ENCODE measurements at places on chromosomes 6 and 20.

DNA sequence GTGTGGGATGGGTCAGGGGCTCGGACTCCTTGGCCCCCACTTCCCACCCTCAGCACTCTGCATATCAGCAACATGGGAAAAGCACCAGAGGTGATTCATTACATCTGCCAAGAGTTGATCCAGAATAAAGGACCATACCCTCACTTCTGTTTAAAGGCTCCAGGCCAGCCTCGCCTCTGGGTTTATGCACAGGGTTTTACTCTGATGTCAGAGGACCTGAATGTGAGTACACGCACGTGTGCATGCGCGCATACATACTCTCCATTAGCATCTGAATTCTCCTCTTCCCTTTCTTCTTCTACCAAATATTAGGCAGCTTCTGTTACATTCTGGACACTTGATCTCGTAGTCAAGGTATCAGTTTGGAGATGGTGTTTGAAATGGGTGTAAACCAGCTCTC lies 114.7 kb upstream of the SPTLC3 start:
- no peak for DNase-seq

- no peak for DNase-seq
These were observed 151.3 kb downstream of the RALGAPA2 start for GRCh38 chr20:20561172-20561571.

GRCh38 chr6:105774247-105774646 lies 311.9 kb upstream of the PRDM1 start:
- no peak for DNase-seq

DNA sequence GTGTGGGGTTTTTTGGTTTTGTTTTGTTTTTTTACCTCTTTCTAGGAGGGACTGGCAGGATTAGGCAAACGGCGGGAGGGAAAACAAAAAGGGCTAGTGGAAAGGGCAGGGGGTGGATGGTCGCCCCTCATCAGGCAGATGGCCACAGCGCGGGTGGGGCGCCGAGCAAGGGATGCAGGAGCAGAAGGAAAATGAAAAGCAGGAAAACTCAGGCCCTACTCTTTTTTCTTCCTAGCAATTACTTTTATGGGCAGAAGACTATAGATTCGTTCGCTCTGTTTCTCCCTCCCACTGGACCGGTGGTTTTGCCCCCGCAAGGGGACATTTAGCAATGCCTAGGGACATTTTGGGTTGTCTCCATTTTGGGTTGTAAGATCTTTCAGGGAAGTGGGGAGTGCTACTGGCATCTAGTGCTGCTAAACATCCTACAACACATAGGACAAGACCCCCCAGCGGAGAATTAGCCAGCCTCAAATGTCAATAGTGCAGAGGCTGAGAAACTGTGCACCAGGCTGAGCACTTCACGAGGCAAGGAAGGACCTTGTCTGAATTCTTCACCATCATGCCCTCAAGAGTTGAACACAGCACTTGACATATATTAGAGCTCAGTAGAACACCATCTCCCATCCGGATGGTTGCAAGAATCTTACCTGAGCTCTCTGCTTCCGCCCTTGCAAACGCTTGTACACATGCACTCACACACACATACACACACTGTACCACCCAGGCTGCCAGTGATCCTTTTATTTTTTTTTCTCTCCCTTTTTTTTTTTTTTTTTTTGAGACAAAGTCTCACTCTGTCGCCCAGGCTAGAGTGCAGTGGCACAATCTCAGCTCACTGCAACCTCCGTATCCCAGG lies 4.8 kb upstream of the ZMYND8 start:
- no peak for DNase-seq

GRCh38 chr20:59588236-59588855 lies 16.0 kb upstream of the PHACTR3 start:
- DNase-seq, result no peak

GRCh38 chr6:31490115-31490873 lies 7.7 kb upstream of the MICB start:
- DNase-seq, result no peak

- DNase-seq, result no peak
These were observed 58.0 kb downstream of the ZFAND3 start for GRCh38 chr6:37877373-37878149.

GRCh38 chr20:1567392-1568162 lies 10.1 kb upstream of the SIRPD start:
- no peak for DNase-seq

- no peak for DNase-seq
These were observed 94.0 kb upstream of the HIVEP1 start for GRCh38 chr6:11917951-11918738.

DNA sequence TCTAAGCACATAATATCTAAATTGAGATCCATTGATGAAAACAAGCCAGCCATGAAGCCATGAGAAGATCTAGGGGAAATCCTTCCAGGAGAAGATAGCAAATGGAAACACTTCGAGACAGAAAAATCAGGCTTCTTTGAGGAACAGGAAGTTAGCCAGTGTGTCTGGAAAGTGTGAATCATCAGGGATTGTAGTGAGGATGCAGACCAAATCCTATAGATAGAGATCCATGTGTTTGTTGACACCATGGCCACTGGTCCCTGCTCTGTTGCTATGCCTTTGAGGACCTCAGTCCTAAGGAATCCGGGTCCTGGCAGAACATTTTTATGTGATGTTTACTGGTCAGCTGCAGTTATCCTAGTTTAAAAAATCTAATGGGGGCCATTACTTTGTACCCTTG lies 6.6 kb upstream of the ELOVL2 start:
- DNase-seq, result no peak

DNA sequence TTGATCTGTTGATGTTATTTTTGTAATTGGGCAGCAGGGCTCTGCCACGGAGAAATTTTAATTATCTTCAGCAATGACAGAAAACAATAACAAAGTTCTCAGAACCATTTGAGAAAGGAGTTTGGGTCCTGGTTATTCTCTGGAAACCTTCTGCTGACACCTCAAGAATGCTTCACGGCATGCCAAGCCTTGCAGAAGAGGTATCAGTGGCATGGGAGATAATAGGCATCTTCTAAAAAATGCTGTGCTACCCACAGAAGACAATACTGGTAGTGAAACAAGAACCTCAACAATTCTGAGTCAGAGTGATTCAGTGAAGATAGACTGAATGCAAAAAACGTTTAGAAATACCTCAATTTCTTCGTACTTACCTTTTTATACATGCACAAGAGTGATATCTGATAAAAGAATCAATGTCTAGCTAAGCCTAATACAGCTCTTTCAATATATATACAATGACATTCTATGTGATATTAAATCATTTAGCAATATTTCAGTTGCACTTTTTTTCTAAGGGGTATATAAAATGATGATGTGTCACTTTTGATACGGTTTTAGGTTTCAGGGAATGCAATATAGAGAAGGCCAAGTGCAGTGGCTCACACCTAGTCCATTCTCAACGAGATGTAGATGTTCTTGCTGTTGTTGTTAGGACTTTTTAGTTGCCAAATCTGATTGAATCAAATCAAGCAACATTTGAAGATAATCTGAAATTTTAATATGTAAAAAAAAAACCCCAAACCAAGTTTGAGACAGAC lies 110.4 kb upstream of the COL21A1 start:
- DNase-seq, result no peak

- no peak for DNase-seq
These were observed 167.5 kb downstream of the SLC16A10 start for GRCh38 chr6:111254779-111255166.

GRCh38 chr6:139590206-139590605 lies 215.8 kb upstream of the CITED2 start:
- peak; percentile 23 for DNase-seq

DNA sequence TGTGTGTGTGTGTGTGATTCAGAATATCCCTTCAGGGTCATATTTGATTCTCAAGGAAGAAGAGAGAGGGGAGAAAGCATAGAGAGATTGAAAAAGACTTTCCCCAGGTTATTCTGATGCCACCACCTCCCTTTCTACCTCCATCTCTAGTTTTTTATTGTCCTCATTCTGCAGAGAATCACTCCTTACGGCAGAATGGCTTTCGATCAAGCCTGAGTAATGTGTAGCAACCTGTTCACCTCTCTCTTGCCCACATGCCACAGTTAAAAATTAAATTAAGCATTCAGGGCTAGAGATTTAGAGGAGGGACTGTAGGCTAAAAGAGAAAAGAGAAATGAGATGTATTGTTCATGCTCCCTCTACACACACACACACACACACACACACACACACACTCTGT lies 18.1 kb downstream of the KLHL32 start:
- DNase-seq, result no peak

GRCh38 chr6:170137911-170138910 lies 152.7 kb downstream of the DLL1 start:
- no peak for DNase-seq

Data from NCI-H1105 treated with DMSO at 0.1 percent for 48 hours (cell line).